Left renal cortex interstitium (tissue), 4 donors: ENCODE measurements at places on chromosomes 7 and 10.
A peak's percentile ranks its signal among the peaks of the same experiment; 100 is the strongest.

GRCh38 chr7:72437061-72437585 is 25.0 kb upstream of the CALN1 start:
- DNase-seq = no peak

DNA sequence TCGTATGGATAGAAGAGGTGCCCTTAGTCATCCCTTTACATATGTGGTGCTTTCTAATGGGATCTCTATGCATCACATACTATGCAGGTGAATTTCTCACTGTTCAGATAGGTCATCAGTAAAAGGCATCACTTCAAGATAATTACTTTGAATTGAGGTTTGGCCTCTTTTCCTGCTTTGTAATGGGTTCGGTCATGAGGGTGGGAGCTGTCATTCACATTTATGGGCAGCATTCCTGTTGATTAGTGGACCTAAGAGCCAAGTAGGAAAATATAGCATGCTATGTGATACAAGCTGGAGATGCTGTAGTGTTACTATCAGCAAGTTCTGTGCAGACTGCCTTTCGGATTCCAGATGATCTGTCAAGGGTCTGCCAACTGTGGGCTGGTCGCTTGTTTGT is 156.3 kb downstream of the LCOR start:
- peak; percentile 38 for DNase-seq

DNA sequence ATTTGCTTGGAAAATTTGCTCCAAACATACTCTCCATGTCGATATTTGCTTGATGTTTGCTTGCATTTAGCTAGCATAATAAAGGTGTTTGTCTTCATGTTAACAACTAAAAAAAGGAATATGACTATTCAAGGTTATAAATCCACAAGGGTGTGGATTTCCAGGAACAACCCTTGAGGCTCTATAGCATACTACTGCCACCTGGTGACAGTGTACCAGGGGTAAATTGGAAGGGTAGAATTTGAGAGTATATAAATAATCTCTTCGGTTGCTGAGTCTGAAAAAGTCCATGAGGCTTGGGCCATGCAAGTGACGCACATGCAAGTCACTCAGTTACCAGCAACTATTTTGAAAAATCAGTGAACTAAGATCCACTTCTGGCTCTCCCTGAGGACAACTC is 68.4 kb downstream of the SLIT1 start:
- no peak for DNase-seq

- DNase-seq = no peak
These were observed 43.9 kb downstream of the DOCK4 start for GRCh38 chr7:112162142-112162766.

- no peak for DNase-seq
These were observed 951.4 kb downstream of the SORCS3 start for GRCh38 chr10:105592468-105592867.

DNA sequence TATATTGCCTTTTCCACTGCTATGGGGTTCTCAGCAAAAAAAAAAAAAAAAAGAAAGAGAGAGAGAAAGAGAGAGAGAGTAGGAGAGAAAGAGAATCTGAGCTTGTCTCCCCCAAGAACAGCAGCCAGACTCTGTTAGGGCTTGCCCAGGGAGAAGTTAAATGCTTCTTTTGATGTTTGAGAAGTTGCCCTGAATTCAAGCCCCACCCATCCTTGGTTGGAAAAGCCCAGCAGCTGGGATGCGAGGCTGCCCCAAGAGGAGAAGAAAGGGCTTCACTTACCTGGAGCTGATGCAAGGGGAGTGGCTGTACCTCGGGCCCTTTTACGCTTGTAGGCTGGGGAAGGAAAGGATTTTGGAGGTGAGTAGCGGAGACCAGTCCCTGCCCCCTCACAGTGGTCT is 20.9 kb upstream of the MGMT start:
- DNase-seq = no peak

DNA sequence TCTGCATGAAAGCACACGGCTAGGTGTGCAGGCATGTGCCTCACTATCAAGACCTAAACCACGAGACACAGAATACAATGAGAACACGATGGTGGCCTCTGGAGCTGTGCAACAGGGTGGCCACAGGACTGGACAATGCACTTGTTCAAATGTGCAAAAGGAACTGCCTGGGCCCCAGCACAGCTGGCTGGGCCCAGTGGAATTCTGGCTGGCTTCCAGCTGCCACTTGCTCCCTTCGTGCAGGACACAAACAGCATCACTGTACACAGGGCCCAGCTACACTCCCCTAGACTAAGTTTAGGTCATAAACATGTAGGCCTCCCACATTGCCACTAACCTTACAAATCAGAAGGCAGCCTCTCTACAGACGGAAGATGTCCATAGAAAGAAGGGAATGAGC is 23.4 kb downstream of the DOCK4 start:
- no peak for DNase-seq

- no peak for DNase-seq
These were observed 35.6 kb upstream of the ADAM12 start for GRCh38 chr10:126423732-126424491.

GRCh38 chr7:117019287-117019686 is 66.0 kb downstream of the ST7 start:
- DNase-seq = no peak

GRCh38 chr7:12389089-12389700 is 14.5 kb downstream of the VWDE start:
- no peak for DNase-seq

DNA sequence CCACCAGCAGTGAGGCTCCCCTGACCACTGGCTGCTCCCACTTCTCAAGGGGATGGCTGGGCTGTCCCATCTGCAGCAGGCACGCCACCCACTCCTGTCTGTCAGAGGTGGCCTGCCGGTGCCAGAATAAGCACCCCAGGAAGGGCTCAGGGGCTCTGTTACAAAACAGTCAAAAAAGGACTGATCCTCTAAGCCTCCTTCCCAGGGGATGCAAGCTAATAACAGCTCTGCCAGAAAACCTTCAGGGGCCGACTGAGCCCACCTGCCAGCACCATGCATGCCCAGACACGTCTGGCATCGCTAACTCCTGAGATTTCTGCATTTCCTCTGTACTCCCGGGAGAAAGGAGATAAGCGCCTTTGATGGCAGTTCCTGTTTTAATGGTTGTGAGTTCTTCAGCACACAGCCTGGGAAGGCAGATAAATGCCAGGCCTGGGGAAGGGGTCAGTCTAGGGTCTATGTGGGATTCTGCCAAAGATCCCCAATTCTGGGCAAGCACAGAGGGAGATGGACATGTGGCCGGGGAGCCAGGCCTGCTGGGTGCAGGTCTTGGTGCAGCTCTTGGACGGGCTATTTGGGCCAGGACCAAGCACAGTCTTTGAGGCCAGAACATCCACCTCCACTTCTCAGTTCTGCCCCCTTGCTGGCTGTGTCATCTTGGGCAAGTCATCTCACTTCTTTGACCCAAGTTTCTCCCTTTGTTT is 128.4 kb downstream of the ARHGAP22 start:
- no peak for DNase-seq

DNA sequence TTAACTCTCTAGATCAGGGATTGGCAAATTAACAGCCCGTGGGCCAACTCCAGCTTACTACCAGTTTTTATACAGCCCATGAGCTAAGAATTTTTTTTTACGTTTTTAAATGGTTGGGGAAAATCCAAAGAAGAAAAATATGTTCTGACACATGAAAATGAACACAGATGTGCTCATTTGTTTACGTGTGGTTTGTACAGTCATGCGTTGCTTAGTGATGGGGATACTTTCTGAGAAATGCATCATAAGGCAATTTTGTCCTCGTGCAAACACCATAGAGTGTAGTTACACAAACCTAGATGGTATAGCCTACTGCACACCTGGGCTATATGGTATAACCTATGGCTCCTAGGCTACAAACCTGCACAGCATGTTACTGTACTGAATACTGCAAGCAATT is 8.3 kb upstream of the SMKR1 start:
- DNase-seq = no peak

DNA sequence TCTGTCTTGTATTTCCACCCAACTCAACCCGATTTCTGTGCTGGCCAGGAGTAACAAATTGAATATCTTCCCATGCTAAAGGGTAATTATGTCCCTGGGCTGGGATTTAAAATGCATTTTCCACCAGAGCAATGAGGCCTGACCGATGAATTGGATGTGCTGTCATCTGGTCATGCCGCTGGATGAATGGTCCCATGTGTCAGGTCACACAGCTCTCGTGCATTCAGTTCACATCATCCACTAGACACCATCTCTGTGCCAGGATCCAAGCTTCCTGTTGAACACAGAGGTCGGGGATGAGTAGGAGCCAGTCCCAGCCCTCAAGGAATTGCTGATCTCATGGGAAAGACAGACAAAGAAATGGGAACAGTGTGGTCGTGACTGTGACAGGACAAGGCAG is 200.8 kb downstream of the ADRA2A start:
- no peak for DNase-seq

DNA sequence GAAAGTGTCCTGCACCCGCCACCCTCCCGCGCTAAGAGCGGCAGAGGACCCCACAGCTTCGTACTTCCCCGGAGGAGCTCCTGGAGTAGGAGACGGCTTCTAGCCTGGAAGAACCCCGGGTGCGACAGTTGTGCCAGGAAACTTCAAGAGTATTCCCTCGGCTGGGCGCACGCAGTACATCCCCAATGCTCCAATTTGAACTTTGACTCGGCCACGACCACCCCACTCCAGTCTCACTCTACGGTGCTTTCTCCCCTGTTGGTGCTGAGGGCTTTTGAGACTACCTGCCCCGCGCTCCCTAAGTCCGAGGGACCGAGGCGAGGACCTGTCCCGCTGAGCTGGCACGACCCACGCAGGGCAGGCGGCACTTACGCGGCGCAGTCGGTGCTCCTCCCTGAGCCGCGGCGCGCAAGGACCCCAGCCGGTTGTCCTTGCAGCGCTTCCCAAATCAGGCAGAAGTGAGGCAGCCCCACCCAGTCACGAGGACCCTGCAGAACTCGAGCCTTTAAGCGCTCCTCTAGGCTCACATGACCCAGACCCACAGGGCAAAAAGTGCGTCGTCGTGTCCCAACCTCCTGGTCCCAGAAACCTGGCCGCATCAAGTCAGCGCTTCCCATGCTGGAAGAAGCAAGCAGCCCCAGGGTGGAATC is at the start of gene CPVL:
TSS of gene CPVL (minus strand) at position 481 of the 650 bp plus-strand sequence. CDS start 25,476 bp downstream, outside the sequence.
- no peak for DNase-seq

- DNase-seq = no peak
These were observed 14.0 kb downstream of the DNAJB12 start for GRCh38 chr10:72340510-72341261.

- no peak for DNase-seq
These were observed 62.2 kb downstream of the GFRA1 start for GRCh38 chr10:116210588-116211346.

- DNase-seq = no peak
These were observed 159.1 kb downstream of the CELF2 start for GRCh38 chr10:11176746-11177145.

DNA sequence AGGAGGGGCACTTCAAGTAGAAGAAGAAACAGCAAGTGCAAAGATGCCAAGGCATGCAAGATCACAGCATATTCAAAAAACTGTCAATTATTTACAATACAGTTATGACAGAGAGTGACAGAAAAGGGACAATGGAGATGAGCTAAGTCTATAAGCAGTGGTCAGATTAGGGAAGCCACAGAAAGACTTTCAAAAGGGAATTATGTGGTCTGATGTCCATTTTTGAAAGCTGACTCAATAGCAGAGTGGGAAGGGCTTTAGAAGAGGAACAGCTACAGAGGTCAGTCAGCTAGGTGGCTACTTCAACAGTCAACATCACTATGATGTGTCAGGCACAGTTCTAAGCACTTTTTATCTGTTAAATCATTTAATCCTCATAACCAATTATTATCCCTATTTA is 45.2 kb upstream of the SPOCK2 start:
- DNase-seq = no peak

- no peak for DNase-seq
These were observed 200.1 kb downstream of the ACTR3B start for GRCh38 chr7:152959610-152960009.

DNA sequence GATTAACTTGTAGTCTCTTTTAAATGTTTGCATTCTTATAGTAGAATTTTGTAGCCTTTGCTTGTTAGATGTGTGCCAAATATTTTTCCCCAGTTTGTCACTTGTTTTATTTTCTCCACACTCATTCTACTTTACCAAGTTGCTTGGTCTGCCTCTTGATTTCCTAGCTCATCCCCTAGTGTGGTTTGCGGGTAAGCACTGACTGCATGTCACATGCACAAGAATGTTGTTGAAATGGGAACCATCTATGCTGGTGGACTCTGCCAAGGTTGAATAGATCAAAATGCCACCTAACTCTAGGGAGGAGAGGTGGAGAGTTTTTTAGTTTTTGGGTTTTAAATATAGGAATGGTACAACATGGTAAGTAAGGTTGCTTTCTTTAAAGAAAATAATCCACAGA is 47.6 kb downstream of the FZD1 start:
- DNase-seq = no peak

DNA sequence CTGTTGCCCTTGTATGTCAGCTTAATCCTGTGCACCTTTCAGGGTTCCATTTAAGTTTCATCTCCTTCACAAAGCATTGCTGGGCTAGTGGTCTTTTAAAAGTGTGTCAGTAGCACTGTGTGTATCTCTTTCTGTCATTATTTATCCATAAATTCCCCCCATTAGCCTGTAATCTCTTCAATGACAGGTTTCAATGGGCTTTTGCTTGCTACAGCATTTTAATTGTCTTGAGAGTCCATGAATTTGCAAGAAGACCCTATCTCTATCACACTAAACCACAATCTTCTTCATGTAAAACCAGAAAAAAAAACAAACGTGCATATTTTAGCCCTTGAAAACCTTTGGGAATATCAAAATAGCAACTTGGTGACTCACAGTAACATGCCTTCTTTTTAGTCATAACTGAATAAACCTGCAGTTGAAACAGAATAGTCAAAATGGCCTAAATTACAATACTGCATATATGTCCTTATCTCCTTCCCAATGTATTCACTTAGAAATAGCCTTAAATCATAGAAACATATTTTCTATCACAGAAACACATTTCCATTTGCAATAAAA is 118.6 kb downstream of the PON1 start:
- no peak for DNase-seq

- no peak for DNase-seq
These were observed 197.9 kb downstream of the PTPRN2 start for GRCh38 chr7:158389514-158390425.

- DNase-seq = no peak
These were observed 47.9 kb downstream of the SEPTIN7 start for GRCh38 chr7:35848725-35849124.

DNA sequence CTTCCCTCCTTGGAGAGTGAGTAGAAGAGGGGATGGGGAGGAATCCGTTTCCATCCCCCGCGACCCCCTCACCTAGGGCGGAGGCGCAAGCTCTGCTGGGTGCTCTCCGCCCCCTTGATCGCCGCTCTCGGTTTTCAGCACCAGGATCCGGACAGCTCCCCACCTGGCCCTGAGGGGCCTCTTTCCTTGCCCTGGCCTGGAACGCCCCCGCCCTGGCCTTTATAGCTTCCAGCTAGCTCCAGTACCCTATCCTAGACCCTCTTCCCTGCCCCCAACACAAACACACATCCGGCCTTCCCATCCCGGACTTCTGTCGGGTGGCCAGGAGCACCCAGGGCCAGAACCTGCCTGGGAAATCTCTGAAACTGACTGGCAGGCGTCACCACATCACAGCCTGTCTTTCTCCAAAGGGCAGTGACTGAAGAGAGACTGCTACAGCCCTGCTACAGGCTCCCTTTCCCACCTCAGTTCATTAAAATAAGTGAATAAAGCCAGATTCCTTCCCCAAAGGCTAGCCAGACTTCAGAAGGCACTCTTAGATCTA is 72.3 kb upstream of the LEP start:
- DNase-seq = peak; percentile 54

GRCh38 chr10:124740369-124741280 is 3.6 kb downstream of the FAM53B start:
- no peak for DNase-seq

GRCh38 chr10:52313256-52313932 is 687 bp upstream of the DKK1 start:
- peak; percentile 28 for DNase-seq

GRCh38 chr7:35729061-35729783 is 34.3 kb upstream of the HERPUD2 start:
- DNase-seq = no peak
